ENCODE measurements at places on chromosomes 7 and 10.

GRCh38 chr7:99392659-99393354, 15.6 kb downstream of the PDAP1 start:
- DNase-seq = peak; percentile 87

GRCh38 chr7:159127691-159128642, 16.7 kb downstream of the VIPR2 start:
- no peak for DNase-seq

DNA sequence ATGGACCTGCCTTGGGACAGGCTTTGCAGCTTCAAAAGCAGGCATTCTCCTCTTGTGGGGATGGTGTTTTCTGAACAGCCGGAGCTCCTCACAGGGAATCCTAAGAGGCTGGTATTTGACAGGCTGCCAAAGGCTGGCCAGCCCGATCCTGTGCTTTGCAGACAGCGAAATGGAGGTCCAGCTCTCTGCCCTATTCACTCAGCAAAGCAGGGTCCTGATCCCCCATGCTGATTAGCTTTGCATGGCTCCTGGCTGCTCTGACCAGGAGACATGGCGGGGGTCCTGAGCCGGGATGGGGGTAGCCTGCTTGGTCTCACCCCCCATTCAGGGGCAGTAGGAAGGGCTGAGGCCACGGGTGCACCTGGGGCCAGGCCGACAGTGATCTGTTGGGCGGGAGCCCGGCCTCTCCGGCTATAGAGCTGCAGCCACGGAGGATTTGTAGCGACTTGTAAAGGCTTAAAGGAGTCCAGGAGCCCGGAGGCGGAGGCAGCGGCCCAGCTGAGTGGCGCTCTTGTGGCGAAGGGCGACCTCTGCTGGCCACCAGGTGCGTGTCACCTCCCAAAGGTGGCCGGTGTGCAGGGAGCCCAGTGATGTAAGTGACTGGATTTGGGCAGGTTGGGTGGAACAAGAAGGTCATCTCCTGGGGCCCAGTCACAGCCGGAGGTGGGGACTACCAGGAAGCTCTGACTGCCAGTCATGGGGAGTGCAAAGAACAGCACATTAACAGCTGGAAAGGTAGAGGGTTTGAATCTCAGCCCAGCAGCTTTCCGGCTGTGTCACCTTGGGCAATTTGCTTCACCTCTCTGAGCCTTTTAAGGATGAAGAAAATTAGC, 126.5 kb downstream of the ZMIZ1 start:
- peak; percentile 57 for DNase-seq

DNA sequence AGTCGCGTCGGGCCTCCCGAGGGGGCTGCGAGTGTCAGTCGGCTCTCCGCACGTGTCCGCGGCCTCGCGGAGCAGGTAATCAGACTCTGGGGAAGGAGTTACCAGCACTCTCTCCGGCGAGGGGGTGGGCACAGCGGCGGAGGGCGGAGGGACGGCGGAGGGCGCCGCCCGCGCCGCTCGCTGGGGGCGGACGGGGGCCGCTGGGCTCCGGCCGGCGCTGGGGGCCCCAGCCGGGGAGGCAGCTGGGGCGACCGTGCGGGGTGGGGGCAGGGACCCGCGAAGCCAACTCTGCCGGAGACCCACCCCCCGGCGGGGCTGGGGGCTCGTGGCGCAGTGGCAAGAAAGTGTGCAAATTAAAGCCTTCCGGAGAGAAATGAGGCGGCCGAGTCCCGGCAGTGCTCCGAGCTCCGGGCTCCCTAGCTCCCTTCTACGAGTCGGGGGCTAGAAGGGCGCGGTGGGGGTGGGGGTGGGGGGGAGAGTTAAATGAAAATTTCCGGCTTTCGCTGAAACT, at the start of gene CDK6:
Gene CDK6, minus strand, starts transcription at position 85 of the 511 bp plus-strand sequence. CDS start 3,250 bp downstream, outside the sequence.
- no peak for DNase-seq

- no peak for DNase-seq
These were observed 23.6 kb downstream of the DAGLB start for GRCh38 chr7:6423942-6424701.

- DNase-seq = no peak
These were observed 845 bp downstream of the CCDC172 start for GRCh38 chr10:116324951-116325635.

DNA sequence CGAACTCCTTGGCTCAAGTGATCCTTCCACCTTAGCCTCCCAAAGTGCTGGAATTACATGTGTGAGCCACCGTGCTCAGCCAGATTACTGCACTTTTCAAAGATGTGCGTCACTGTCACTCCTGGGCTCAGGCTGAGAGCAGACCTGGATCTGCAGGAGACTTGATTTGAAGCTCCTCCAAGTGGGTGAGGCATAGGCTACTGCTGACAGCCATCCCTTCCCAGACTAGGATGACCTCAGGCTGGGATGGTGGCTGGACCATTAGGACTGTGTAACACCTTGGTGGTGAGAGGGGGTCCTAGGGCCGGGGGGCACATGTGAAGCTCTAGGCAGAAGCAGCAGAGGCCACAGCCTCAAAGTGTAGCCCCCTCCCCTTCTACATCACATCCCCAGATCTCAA, 8.2 kb upstream of the SRRM3 start:
- DNase-seq = no peak

DNA sequence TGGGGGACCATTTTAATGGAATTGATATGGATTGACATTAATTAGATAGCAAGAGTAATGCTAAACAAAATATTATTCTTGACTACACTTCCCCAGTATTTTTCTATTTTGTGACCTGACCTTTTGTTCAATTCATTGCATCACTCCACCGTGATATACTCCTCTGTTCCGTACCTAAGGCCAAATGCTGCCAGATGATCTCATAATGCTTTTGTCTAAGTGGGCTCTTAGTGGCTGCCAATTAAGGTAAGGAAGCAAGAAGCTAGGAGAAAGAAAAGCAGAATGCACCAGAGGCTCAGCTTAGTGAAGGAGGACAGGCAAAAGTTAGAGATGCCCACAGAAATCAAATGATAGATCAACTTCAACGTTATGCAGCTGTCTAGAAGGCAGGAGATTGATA, 36.4 kb downstream of the FEZF1 start:
- DNase-seq = no peak

GRCh38 chr10:29857843-29858701, 201.3 kb downstream of the JCAD start:
- no peak for DNase-seq

DNA sequence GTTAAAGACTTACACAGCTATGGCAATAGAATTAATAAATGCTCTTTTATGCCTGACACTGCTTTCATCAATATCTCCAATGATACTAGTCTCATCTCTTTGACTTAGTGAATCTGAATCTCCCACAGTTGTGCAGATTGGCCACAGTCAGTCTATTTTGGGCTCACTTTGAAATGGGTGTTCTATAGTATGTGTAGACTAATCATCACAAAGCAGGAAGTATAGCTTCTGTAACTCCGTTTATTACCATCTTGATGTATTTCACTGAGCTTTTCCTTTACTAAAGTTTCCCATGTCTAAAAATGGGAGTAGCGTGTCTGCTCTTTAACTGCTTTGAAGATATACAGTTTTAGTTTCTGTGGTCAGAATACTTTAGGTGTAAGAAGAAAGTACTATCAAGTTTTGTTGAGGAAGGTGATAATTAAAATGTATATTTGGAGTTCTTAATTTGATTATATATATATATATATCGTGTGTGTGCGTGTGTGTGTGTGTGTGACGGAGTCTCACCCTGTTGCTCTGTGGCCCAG, 70.1 kb downstream of the ST7 start:
- DNase-seq = no peak

DNA sequence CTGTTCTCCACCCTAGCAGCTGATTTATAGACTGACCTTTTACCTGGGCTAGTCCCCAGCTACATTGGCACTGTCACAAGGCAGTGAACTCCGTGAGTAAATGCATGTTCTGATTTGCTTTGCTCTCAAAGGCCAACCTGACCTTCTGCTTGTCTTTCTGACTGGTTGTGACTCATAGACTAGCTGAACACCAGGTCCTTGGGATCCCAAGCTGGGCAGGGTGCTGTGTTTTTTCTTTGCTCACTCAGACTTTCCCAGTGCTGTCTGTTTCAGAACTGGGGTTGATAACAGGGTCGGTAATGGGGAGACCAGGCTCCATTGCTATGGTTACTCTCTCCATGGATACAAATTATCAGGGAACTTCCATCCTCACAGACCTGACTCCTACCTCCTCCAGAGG, 35.0 kb downstream of the EVX1 start:
- DNase-seq = no peak

GRCh38 chr7:106608661-106609060, 52.3 kb downstream of the CCDC71L start:
- DNase-seq = no peak
